Fibroblast of the aortic adventitia (primary cell): ENCODE measurements at places on chromosomes 1 and 21. TPM values are rescaled to one million over a fixed set of nuclear protein-coding genes. Genes with fewer than 3 reads are reported as not detected.

DNA sequence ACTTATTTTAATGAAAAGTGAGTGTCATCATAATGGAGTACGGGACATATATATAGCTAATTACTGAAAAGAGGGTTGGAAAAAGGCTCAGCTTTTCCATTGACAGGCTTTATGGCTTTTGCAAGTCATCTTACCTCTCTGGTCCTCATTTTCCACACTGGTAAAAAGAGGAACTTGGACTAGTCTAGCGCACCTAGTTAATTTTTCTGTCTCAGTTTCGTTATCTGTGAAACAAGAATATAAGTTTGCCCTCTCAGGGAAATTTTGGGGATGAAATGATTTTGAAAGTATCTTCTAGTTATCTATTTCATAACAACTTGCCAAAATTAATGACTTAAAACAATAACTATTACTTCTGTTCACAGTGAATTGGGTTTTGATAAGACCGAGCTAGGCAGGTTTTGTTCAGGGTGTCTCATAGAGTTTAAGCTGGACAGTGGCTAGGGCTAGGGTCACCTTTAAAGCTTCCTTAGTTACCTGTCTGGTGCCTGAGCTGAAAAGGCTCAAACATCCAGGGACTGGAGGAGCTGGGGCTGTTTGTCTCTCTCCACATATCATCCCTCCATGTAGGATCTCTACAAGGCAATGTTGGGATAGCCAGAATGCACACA, 91.7 kb downstream of the TYW3 start:
- no peak for DNase-seq

Gene OPRD1
- not detected in 2 replicates for total RNA-seq

Gene NMNAT2
- total RNA-seq, result 0.49 and 3.4 TPM in 2 replicates

DNA sequence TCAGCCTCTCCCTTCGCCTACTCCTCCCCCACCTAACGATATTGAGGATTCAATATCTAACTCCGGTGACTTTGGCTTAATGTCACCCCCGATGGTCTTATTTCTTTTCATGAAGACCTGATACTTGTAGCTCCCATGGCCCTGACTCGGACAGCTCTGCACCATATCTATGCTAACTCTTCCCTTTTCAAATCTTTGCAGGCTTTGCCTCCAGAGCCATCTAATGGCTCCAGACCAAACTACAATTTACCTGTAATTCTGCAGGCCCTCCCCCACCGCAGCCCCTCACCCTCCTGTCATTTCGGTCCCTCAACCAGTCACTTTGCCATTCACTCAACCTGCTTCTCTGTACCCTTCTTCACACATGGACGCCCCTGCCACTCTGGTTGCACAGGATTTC, 7.9 kb upstream of the GSTM5 start:
- DNase-seq, result no peak

DNA sequence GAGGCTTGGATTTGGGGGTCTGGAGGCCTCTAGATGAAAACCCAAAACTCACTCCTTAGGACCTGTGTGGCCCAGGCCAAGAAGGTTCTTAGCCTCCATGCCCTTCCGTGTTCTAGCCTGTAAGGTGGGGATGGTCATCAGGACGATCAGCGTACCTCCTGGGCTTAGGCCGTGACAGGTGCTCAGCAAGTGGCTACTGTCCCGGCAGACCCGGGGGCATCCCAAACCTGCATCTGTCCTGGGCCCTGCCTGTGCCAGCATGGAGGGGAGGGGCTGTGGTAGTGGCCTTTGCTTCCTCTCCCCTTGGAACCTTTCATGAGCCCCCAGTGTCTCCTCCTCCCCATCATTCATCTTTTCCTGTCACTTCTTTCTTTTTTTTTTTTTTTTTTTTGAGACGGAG, 22.7 kb upstream of the TRAPPC10 start:
- no peak for DNase-seq

- no peak for DNase-seq
Observed at GRCh38 chr21:25965951-25966707, 204.4 kb downstream of the APP start.

GRCh38 chr1:31760471-31761470, 3.4 kb downstream of the ADGRB2 start:
- DNase-seq, result peak; percentile 42

Gene LYPD8
- total RNA-seq, result 0.27 TPM in 1 of 2 replicates, not detected in the other

DNA sequence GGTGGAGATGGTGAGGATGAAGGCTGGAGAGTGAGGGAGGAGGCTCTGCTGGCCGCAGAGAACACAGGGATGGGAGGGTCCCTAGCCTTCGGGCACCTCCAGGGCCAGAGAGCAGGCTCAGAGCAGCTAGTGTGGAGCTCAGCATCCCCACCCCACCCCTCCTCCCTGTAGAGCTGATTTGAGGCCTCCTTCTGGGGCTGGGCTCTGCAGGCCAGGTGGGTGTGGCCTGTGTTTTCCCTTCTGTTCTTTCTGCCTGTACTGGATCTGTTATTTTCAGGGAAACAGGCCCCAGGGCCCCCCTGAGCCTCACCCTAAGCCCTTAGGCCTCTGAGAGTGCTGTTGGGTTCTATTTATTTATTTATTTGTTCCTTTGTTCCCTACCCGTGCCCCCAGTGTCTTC, 44.8 kb downstream of the TMCC2 start:
- no peak for DNase-seq

- no peak for DNase-seq
Observed at GRCh38 chr1:114688526-114688925, 6.8 kb downstream of the AMPD1 start.

- DNase-seq, result peak; percentile 72
Observed at GRCh38 chr1:7265771-7266371, 480.6 kb downstream of the CAMTA1 start.

Gene LHX8
- 0.09 TPM in 1 of 2 replicates, not detected in the other for total RNA-seq

GRCh38 chr1:25727635-25728286, 72.2 kb upstream of the SELENON start:
- DNase-seq, result peak; percentile 70

DNA sequence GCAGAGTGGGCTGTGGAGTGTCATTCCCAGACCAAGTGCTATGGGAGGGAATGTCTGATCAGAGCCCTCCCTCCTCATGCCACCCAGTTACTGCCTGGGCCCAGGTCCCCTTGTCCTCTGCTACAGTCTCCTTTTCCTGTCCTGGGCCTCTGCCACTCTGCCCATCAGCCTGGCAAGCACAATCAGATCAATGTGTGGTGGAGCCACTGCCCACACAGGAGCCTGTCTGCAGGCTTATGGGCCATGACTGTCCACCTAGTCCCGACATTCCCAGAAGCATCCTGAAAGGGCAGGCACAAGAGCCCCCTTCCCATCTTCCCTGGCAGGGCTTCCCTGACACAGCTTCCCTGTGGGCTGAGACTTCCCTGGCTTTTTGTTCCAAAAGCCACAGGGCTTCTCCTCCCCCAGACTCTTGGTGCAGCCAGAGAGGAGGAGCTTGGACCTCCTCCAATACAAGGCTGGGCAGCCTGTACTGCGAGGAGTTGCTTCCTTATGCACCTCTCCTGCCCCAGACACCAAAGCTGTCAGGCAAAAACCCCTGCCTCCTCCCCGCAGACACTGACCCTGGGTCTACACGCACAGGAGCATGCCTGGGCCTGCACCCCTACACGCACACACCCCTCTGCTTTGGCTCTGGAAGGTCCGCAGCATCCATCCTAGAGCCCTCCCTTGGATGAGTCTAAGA, 29.2 kb upstream of the CNTN2 start:
- peak; percentile 57 for DNase-seq

DNA sequence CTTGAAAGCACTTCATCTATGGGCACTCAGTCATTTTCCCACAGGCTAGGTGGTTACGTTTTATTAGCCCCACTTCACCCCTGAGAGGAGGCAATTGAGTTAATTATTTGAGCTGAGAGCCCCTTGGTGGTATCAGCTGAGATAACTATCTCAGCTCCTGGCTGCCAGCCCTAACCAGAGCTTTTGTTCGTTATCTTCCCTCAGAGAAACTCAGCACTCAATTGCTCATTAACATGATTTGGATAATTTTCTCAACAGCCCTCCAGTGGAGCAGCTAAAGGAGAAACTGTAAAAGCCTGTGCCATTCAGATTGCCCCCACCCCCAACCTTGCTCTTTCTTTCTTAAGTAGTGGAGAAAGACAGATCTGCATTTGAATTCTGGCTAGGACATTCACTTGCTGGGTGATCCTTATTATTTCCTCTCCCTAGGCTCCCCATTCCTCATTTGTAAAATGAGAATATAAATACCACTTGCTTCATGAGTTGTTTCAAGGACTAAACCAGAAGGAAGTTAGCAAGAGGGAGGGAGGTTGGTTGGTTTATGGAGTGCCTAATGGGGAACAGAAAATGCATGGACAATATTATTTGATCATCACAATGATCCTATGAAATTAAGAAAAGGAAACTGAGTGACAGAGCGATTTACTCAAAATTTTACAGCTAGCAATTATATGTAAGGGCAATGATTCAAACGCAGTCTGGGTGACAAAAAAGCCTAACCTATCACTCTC, 218.7 kb upstream of the FGGY start:
- DNase-seq, result no peak
